ENCODE measurements at places on chromosomes 7 and 10. TPM values are rescaled to one million over a fixed set of nuclear protein-coding genes. Genes with fewer than 3 reads are reported as not detected.

DNA sequence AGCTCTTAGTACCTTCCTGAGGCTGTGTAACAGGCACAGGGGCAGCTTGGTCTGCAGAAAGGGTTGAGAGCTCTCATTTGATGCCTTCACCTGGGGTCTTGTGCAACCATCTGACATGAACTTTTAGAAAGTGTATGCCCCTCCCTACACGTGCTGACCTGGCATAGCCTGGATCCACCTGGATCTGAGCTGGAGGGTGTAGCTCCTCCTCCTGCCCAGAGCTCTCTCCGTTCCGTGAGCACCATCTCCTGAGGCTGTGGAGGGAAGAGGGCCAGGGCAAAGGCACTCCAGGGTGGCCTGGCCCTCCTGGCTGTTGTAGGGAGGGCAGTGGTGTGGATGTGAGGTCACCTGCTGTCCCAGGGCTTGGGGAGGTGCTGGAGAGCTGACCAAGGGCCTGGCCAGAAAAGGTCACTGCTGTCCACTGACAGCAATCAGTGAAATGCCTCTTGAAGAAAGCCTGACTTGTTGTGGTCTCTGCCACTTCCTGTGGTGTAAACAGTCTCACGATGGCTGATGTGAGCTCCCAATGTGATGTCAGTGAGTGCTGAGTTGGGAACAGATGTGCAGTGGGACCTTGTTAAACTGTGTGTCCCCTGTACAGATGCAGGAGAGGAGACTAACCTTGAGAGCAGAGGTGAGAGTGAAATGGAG lies 23.0 kb downstream of the AMZ1 start:
- no peaks in the 10 kb centered on the region for H3K36me3 ChIP-seq
- no peaks in the 10 kb centered on the region for H3K27me3 ChIP-seq
- no peak overlapping the region for H3K27ac ChIP-seq
- DNase-seq = no peak

DNA sequence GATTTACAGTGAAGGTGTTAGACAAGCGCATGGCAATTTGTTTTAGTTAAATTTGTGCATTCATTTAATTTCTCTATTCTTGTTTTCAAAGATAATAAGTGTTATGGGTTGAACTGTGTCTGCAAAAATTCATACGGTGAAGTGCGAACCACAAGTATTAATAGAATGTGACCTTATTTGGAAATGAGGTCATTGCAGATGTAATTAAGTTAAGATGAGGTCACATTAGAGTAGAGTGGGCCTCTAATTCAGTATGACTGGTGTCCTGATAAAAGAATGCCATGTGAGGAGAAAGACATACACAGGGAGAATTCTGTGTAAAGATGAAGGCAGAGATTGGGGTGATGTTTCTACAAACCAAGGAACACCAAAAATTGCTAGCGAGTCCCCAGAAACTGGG lies 158.8 kb upstream of the SEMA3E start:
- no peaks in the 10 kb centered on the region for H3K4me1 ChIP-seq
- no peak for DNase-seq
- no peak overlapping the region for H3K4me3 ChIP-seq

DNA sequence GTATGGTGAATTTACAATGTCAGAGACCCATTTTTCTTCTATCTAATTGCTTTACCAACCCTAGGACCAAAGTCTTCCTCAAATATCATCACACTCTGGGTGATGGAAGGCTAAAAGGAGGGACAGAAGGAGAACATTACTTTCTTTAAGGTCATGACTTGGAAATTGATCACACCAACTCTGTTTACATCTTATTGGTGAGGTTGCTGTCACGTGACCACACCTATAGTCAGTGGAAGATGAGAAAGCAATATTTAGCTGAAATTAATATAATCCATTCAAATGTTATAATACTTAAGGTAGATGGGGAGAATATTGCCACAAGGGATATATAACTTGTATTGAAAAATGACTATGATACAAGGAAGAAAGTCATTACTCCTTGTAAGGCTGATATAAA lies 183.6 kb upstream of the SMIM30 start:
- no peak overlapping the region for H3K4me3 ChIP-seq
- no peaks in the 10 kb centered on the region for H3K4me1 ChIP-seq
- no peak overlapping the region for H3K27ac ChIP-seq
- DNase-seq = no peak
- no peaks in the 10 kb centered on the region for H3K27me3 ChIP-seq

- peak overlapping the region; percentile 19 for H3K27ac ChIP-seq
- H3K27me3 ChIP-seq = no peaks in the 10 kb centered on the region
- H3K4me1 ChIP-seq = peaks cover 10% of the 10 kb centered on the region
- DNase-seq = no peak
Observed at GRCh38 chr10:124033887-124034218, 59.5 kb downstream of the CHST15 start.

- peak overlapping the region; percentile 28 for H3K27ac ChIP-seq
- no peaks in the 10 kb centered on the region for H3K27me3 ChIP-seq
- H3K4me1 ChIP-seq = no peaks in the 10 kb centered on the region
- no peak overlapping the region for H3K4me3 ChIP-seq
- peaks cover 19% of the 10 kb centered on the region for H3K36me3 ChIP-seq
Observed at GRCh38 chr7:73446682-73447081, 13.1 kb downstream of the FZD9 start.

DNA sequence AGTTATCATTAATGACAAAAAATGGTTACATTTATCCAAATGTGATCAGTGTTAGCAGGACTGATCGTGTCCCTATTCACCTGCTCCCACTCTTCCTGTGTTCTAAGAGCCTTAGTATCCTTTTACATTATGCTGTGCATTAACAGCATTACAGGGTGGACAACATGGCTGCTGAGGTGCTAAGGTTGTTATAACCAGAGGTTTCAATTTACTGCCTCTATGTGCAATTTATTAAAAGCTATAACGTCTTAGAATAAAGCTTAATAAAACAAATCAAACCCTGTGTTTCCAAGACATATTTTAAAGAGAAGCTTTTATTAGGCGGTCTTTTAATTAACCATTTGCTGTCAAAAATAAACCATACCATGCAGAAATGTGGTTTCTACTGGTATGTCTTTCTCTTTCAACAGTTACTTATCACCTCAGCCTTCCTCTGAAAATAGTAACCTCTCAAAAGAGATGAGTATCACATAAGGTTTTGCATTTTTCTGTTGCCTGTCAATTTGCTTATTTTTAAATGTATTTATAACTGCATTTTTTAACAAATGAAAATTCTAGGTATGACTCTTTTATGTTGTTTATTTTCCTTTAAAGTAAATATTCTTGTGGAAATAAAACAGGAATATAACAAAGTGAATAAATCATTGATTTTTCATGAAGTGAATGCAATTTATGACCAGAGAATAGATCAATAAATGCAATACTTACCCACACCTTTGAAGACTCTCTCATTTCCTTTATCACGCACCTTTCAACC lies 849.8 kb upstream of the SORCS1 start:
- H3K27ac ChIP-seq = no peak overlapping the region
- H3K27me3 ChIP-seq = no peaks in the 10 kb centered on the region
- no peak for DNase-seq

GRCh38 chr7:81206667-81207360 lies 288.0 kb upstream of the SEMA3C start:
- H3K4me3 ChIP-seq = no peak overlapping the region
- no peaks in the 10 kb centered on the region for H3K36me3 ChIP-seq
- H3K27ac ChIP-seq = no peak overlapping the region
- no peaks in the 10 kb centered on the region for H3K27me3 ChIP-seq
- no peak for DNase-seq

- no peaks in the 10 kb centered on the region for H3K27me3 ChIP-seq
- H3K36me3 ChIP-seq = no peaks in the 10 kb centered on the region
- no peak for DNase-seq
- H3K27ac ChIP-seq = no peak overlapping the region
Observed at GRCh38 chr10:14328881-14329672, 1.6 kb downstream of the FRMD4A start.

- peaks cover 11% of the 10 kb centered on the region for H3K36me3 ChIP-seq
- no peaks in the 10 kb centered on the region for H3K27me3 ChIP-seq
- no peak for DNase-seq
- H3K27ac ChIP-seq = no peak overlapping the region
- no peak overlapping the region for H3K4me3 ChIP-seq
Observed at GRCh38 chr7:5700391-5700985, 81.0 kb downstream of the RNF216 start.

DNA sequence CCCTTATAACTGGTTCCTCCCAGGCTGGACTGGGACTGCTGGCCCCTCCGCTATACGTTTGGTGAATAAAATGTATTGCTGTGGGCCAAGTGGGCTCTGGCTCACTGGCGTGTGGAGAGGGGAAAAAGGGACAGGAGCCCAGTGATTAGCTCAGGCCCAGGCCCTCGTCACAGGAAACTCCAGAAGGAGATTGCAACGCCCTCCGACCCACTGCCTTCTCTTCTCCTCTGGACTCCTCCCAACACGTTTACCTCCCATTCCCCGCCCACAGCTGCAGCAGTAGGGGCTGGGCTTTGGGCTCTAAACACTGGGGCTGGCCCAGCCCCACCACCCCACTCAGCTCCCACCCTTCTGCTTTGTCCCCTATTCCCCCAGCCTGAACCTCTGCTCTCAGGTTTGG lies 173.9 kb downstream of the NEURL1 start:
- no peaks in the 10 kb centered on the region for H3K36me3 ChIP-seq
- no peak overlapping the region for H3K4me3 ChIP-seq

GRCh38 chr10:84607044-84607443 lies 278.7 kb downstream of the CCSER2 start:
- H3K27me3 ChIP-seq = no peaks in the 10 kb centered on the region
- DNase-seq = no peak
- H3K36me3 ChIP-seq = no peaks in the 10 kb centered on the region
- no peak overlapping the region for H3K4me3 ChIP-seq

DNA sequence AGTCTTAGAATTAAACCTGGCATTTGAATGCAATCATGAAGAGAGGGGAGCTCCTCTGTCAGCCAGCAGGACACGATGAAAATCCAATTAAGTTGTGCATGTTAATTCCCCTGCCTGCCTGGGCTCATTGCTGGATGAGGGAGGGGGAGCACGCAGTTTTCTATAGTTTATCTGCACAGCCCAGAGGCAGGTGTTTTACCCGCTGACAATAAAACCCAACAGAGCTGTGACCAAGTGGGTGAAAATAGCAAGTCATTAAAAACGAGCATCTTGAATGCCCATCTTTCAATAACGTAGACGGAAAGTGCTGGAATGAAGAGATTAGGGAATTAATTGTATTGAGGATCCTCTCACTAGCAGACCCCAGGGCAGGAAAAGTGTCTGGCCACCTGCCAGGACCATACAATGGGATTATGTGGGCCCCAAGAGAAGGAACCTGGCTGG lies 100.1 kb upstream of the FAM20C start:
- H3K27me3 ChIP-seq = no peaks in the 10 kb centered on the region
- no peak overlapping the region for H3K27ac ChIP-seq
- H3K4me1 ChIP-seq = peaks cover 40% of the 10 kb centered on the region
- DNase-seq = no peak

DNA sequence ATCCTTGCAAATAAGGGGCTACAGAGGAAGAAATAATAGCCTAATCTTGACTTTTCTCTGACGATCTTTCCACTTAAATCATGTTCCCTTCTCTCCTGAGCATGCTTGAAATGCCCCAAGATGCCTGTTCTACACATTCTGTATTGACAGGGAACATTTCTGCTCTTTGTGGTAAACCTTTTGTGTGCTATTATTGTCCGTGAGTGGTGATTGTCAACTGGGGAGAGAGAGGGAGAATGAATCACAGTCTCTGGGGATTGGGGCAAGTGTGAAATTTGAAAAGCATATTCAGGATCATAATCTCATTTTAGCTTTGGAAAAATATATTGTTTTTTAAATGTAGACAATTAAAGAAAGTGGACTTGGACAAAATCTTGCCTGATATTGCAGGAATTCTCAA lies 20.6 kb downstream of the UBTD1 start:
- H3K4me3 ChIP-seq = no peak overlapping the region
- no peaks in the 10 kb centered on the region for H3K36me3 ChIP-seq
- DNase-seq = no peak
- no peaks in the 10 kb centered on the region for H3K27me3 ChIP-seq

DNA sequence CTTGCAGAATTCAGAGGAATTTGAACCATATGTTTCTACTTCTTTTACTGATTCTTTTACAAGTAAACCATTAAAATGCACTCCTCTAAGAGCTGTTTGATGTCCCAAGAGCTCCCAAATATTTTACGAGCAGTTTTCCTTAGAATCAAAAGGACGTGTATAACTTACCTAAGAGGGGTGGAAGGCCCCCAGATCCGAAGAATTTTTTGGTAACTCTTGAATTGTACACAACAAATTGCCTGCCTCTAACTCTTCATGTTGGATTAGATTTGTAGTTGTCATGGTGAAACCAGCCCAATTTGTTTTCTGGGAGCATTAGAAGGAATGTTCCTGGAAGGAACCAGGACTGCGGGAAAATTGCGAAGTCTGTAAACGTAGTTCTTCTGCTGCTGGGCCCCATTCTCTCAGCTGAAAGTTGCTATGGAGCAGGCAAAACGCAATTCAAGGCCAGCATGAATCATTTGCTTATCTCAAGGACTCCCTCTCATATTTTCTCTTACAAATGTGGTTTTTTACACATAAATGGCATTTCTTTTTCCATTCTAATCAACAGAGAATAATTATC lies 124.8 kb upstream of the TMEM72 start:
- H3K4me3 ChIP-seq = no peak overlapping the region
- H3K4me1 ChIP-seq = peaks cover 4% of the 10 kb centered on the region
- H3K27ac ChIP-seq = no peak overlapping the region
- no peaks in the 10 kb centered on the region for H3K27me3 ChIP-seq
- DNase-seq = no peak

ZPBP gene
- not detected for total RNA-seq

POLR3A gene
- total RNA-seq = 16.9 TPM

ARL3 gene
- total RNA-seq = 7.4 TPM

LLCFC1 gene
- total RNA-seq = not detected

RBP3 gene
- not detected for total RNA-seq

CCDC201 gene
- not detected for total RNA-seq

HEPACAM2 gene
- total RNA-seq = not detected

PDLIM1 gene
- 181 TPM for total RNA-seq

TRIP6 gene
- 52.1 TPM for total RNA-seq

LIPN gene
- not detected for total RNA-seq
